ENCODE measurements at places on chromosomes 3 and 15.

GRCh38 chr3:63089007-63089750, 188.9 kb upstream of the SYNPR start:
- DNase-seq: no peak

GRCh38 chr15:61047783-61048182, 181.3 kb downstream of the RORA start:
- DNase-seq: no peak

- DNase-seq: no peak
Observed at GRCh38 chr3:132521901-132522300, 75.2 kb upstream of the ACKR4 start.

- DNase-seq: no peak
Observed at GRCh38 chr15:31486906-31487695, 160.5 kb downstream of the KLF13 start.

- no peak for DNase-seq
Observed at GRCh38 chr3:117526470-117527079, 817.0 kb downstream of the TUSC7 start.

DNA sequence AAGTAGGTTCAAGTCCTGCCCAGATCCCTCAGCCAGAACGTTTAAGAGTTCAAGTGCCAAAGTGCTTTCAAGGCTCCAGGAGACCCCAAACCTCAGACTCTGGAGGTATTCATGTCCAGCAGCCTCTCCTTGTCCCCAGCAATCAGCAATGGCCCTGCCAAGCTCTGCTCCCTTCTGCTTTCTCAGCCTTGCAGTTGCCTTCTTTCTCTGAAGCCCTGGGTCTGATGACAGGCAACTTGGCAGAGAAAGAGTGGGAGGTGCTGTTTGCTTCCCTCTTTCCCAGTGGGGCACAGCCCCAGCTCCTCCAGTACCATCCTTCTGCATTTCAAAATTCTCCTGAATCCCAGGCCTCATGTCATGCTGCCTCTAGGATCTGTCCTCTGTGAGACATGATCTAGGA, 40.2 kb downstream of the ATP2B2 start:
- DNase-seq: no peak

DNA sequence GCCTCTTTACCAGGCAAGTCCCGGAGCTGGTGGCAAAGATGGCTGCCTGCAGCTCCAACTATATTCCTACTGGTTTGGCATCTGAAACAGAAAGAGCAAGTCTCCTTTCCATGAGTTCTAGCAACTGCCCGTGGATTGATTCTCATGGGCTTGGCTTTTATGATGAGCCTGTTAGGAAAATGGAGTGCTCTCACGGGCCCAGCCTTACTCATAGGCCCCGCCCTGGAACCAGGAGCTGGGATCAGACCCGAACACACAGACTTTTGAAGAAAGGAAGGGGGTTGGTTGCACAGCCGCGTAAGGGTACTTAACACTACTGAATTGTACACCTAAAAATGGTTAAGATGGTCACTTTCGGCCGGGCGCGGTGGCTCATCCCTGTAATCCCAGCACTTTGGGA, 2.9 kb downstream of the NRROS start:
- DNase-seq: no peak

- no peak for DNase-seq
Observed at GRCh38 chr15:84824260-84825007, 7.3 kb downstream of the ALPK3 start.

GRCh38 chr3:192794216-192794615, 66.9 kb upstream of the FGF12 start:
- no peak for DNase-seq

DNA sequence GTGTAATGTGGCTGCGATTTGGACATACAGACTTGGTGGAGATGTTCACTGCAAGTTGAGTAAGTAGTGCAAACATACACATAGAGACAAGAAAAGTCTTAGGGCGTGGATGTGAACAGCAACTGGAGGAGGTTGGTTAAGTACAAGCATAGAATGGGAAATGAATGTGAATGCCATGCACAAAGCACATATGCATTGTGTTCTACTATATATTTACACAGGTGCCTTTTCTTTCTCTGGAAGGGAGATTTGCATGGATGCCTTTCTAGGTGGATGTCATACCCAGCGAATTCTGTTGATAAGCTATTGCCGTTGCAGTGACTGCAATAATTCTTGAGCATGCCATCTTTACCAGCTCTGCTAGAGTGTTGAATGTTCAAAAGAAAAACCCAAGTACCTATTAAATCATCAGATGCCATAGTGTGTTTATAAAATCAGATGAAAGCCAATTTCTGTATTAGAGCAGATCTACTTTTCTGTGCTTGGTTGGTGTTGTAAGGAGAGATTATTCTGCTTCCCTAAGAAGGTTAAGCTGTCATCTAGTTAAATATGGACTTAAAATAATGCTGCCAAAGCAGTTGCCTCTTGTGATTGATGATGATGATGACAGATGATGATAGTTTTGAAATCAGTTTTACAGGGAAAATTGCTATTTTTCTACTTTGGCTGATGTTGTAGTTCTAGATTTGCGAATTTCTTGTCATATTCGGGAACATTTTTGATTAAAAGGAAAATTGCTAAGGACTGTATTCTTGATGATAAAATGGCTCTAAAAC, 148.4 kb downstream of the CNTN4 start:
- no peak for DNase-seq

DNA sequence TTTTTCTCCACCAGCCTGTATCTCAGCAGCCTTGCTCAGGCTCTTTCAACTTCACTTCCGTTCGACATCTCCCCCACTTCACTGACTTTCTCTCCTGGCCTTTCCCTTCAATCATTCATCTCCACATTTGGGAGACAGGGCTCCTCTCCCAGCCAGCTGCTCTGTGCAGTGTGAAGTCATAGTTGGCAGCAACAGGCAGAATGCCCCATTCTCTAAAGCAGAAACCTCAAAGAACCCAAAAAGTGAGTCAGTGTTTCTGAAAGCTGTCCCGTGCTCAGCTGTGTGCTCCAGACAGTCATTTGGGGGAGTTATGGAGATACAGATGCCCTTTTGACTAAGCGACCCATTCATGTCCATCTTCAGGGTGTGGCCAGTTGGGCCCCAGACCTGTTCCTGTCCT, 54.3 kb downstream of the NTRK3 start:
- no peak for DNase-seq

DNA sequence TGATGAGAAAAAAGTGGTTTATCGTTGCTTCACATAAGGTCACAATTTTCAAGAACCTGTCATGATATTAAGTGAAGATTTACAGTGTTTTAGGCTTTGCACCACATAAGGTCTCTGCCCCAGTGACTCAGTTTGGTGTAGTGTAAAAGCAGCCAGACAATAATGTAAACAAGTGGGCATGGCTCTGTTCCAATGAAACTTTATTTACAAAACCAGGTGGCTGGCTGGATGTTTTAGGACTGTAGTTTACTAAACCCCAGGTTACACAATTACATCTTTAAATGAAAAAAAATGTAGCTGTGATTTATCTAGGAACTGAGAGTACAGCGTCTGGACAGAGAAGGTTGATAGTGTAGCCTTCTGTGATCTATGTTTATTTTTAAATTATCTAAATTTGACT, 9.7 kb upstream of the FBXL22 start:
- DNase-seq: no peak

GRCh38 chr15:99172171-99172570, 67.3 kb downstream of the SYNM start:
- no peak for DNase-seq

GRCh38 chr3:181690769-181691168, 21.0 kb upstream of the SOX2 start:
- DNase-seq: no peak

DNA sequence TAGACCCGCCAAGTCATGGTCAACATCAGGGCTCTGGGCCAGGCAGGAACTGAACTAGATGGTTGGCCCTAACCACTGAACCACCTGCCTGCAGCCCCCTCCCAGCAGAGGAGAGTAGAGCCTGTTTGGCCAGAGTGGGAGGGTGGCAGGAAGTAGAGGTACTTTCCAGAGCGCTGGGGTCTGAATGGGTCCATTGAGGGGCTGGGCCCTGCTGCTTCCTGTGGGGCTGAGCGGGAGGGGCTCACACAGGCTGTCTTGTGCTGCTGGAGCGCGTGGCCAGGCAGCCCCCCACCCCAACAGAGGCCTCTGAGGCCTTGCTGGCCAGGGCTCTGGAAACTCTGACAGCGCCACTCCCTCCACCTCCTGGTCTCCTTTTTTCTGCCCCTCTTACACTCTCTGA, 17.4 kb downstream of the CSPG4 start:
- DNase-seq: no peak

DNA sequence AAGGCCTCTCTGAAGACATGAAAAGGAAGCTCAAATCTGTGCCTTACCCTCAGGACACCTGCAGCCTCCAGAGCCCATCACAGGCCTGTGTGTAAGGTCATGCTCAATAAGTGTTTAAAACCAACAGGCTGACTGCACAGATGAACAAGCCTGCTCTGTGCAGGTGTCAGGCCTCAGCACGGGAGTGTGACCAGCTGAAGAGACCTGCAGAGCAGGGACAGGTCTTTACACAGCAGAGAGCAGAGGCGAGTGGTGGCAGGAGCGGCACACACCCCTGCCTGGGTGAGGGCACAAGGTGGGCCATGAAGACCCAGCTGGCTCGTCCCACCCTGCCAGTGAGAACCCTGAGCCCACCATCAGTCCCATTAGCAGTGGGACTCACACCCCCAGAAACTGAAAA, 56.9 kb downstream of the ROPN1B start:
- no peak for DNase-seq

DNA sequence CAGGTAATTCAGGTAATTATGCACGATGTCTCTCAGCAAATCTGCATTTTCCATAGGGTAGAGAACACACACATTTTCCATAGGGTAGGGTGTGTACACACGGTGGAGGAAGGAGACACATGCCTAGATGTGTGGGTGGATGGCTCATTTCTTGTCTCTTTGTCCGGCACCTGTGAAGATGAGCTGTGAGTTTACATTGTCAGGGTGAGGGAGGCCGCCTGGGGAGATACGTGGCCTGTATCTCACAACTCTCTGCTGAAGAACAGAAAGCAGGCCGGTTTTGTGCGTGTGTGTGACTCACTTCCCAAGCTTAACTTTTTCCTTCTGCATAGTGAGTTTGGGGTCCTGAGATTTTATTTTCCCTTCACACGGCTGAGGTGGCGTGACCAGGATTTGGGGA, 60.3 kb downstream of the SLC6A6 start:
- DNase-seq: no peak

DNA sequence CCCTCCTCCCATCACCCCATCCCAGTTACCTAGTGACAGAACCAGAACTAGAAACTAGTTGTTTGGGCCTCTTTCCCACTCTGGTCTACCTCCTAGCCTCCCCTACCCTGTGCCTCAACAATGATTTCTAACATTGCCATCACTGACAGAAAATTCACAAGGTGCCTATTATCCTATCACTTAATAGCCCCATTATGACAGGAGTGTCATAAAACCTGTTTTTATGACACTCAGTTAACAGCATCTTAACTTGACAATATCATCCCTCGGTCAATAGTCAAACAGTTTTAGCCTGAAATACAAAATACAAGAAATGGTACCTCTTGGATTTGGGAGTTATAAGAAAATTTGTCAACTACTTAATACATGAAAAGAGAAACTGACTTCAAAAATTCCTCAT, 46.5 kb downstream of the ULK4 start:
- no peak for DNase-seq

GRCh38 chr15:67358812-67359211, 104.2 kb downstream of the IQCH start:
- no peak for DNase-seq

DNA sequence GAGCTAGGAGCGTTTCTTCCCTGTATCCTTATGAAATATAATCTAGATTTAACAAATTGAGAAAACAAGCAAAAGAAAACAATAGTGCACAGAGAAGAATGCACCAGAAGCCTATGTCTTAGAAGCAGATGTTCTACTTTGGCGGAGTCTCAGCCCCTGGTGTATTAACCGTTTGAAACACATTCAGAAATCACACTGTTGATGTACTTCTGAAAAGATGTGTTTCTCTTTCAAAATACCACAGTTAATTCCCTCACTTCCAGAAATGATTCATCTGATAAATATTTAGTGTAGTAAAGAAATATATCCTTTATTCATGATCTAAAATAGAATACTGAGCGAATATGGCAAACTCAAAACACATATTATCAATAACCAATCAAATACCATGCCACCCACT, 77.7 kb downstream of the CBLB start:
- no peak for DNase-seq

GRCh38 chr3:29138171-29138570, 142.7 kb upstream of the RBMS3 start:
- no peak for DNase-seq

DNA sequence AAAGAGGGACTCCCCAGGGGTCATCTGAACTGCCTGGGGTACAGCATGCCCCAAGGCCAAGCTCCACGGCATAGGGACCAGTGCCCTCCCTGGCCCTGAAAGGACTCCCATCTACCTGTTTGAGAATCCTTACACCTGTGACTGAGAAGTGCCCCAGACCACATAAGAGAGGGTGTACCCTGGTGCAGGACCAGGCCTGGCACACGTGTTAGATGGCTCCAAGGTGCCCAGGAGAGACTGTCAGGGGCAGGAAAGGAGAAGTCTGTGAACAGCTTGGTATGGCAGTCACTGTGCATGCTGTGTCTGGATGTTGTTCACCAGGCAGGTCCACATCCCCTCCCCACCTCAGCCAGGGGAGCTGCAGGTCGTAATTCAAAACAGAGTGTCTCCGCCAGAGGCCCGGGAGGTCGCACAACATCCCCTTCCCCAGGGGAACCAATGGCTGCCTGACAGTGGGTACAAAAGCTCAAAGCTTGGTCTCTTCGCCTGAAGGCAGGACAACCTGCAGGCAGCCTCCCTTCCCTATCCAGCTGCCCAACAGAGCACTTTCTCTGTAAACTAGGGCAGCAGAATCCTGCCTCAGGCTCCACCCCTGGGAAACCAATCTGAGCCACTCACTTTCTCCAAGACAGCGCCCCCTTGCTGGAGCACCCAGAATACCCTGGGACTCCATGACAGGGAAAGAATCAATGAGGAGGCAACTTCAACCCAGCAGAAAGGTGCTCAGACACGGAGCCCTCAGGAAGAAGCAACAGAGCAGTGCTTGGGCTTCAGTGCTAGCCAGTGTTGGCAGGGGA, 3.9 kb downstream of the NUP210 start:
- no peak for DNase-seq

- DNase-seq: no peak
Observed at GRCh38 chr3:131714585-131715220, 211.9 kb upstream of the MRPL3 start.

DNA sequence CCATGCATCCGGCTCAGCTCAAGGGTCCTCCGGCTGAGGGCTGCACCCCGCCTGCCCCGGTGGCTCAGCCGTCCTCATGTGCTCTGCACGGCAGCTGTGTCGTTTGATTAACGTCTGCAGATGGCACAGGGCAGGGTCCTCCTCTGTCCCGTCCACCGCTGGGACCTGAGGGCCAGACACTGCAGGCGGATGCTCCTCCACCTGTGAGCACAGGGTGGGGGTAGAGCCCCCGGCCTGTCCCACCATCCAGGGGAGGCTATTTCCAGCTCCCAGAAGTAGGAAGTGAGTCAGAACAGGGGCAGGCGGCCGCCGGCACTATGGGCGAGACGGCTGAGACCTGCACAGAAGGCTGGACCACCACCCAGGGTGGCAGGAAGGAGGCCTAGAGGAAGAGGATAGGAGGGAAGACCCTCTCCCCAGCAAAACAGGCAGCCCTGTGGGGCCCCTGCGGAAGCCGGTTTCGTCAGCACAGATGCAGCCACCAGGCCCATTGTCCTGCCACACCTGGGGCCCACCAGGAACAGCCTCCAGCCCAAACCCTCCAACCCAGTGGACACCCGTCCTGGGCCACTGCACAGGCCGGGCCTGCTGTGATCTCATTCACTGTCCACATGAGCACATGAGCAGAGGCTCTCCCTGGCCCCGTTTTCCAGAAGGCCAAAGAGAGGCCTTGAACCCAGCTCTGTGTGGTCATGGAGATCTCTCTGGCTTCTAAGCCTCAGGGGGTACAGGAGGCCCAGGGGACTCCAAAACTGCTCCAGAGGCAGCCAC, 12.6 kb upstream of the PLXND1 start:
- DNase-seq: no peak
